H4 (cell line): ENCODE measurements at places on chromosomes 3 and 15.

GRCh38 chr15:66130496-66131034, 123.0 kb downstream of the MEGF11 start:
- no peak for DNase-seq

GRCh38 chr3:11603628-11604027, 40.1 kb downstream of the VGLL4 start:
- DNase-seq: no peak

GRCh38 chr3:105518806-105519418, 152.2 kb downstream of the ALCAM start:
- DNase-seq: peak; percentile 47

DNA sequence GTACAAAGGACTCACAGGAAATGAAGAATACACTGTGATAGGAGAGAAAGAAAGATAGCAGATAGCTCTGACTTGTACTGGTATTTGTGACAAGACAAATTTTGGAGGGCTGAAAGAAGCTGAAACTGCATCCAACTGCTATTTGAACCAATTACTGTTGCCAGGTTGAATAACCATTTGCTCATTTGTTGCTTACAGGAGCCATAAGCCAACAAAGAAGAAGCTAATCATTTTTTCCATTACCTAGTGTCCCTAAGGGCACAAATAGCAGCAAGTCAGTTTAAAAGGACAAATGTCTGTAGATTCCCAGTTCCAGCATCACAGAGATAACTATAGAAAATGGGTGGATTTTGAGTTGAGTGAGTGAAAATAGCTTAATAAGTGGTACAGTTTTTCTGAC, 376.9 kb upstream of the ARPP21 start:
- DNase-seq: no peak

GRCh38 chr15:83285284-83285978, 967 bp upstream of the BNC1 start:
- no peak for DNase-seq

- DNase-seq: no peak
These were observed 164.6 kb upstream of the TSC22D2 start for GRCh38 chr3:150243466-150243865.

GRCh38 chr3:132406587-132406986, 10.7 kb upstream of the DNAJC13 start:
- no peak for DNase-seq

- DNase-seq: no peak
These were observed 173.2 kb downstream of the APBA2 start for GRCh38 chr15:29058903-29059539.

DNA sequence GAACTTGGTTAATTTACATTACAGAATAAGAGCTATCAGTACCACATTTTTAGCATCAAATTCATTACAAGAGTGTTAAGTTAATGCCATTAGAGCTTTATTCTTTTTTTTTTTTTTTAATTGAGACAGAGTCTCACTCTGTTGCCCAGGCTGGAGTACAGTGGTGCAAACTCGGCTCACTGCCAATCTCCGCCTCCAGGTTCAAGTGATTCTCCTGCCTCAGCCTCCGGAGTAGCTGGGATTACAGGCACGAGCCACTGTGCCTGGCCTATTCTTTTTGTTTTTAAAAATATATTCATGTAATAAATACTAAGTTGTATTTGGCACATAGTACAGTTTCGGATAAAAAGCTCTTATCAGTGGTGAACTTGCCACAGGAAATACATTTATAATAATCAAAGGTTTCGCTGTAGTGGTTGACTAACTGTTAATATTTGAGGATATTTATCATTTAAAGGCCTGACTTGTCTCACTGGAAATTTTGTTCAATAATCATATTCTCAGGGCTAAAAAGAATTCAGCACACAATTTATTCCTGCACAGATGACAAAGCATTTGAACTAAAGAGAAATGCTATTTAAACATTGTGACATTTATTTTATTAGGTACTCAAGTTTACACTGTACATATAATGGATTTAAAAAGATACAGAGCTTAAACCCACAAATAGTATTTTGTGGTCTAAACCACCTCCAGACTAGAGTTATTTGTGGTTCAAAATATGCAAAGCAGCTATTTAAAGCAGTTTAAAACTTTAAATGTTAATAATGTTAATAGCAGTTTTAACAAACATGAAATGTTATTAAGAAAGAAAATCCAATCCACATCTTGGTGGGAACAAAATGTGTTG, 6.1 kb upstream of the LEKR1 start:
- DNase-seq: peak; percentile 42
